ENCODE measurements at places on chromosomes 11 and 22.

DNA sequence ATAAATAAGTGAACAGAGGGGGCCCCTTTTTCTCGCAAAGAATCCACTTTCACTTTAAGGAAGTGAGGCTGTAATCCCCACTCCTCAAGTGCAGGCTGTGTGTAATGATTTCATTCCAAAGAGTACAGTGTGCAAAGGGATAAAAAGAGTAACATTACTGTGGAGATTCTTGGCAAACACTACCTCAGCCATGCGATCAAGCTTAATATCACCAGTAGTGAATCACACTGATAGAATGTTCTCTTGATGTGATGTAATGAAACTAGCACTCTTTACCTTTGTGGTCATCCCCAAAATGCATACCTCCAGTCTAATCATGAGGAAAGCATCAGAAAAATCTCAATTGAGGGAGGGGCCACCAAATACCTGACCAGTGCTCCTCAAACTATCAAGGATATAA lies 246.1 kb upstream of the CHORDC1 start:
- no peak for DNase-seq

GRCh38 chr11:126480015-126480409 lies 124.5 kb downstream of the ST3GAL4 start:
- DNase-seq = no peak

- no peak for DNase-seq
Observed at GRCh38 chr11:114133548-114134329, 74.2 kb downstream of the ZBTB16 start.

- no peak for DNase-seq
Observed at GRCh38 chr11:74020539-74020938, 11.7 kb upstream of the UCP3 start.

GRCh38 chr22:42651134-42651533 lies 1.9 kb upstream of the CYB5R3 start:
- no peak for DNase-seq

- DNase-seq = peak; percentile 9
Observed at GRCh38 chr11:110075105-110075846, 17.9 kb upstream of the ZC3H12C start.

DNA sequence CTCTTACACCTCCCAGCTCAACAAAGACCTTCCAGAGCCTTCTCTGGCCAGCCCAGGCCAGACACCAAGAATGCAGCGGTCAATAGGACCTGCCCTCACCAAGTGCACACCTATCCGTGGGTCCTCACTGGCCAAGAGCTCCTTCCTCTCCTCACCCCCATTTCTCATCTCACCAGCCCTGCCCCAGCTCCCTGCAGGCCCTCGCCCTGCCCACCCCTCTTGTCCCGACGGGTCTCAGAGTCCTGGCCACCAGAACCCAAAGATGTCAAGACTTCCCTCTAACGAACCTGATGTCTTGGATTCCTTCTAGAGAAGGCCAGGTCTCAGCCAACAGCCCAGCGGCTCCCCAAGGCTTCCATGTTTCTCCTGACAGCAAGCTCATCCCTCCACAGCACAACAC lies 43.6 kb downstream of the IGF2 start:
- DNase-seq = no peak

GRCh38 chr11:36478700-36479329 lies 31.3 kb downstream of the TRAF6 start:
- DNase-seq = peak; percentile 23

DNA sequence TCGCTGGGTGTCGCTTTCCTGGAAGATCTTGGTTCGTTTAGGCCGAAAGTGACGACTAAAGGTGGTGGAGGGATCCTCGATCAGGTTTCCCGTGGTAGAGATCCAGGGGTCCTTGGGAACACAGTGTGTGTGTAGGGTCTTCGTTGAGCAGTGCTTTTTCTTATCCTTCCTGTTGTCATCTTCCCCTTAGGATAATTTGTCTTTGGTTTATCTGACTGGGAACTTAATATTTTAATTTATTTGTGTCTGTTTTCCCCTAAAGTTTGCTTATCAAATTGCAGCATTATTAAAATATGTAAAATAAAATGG lies 403 bp downstream of the RBM7 start:
- DNase-seq = no peak

DNA sequence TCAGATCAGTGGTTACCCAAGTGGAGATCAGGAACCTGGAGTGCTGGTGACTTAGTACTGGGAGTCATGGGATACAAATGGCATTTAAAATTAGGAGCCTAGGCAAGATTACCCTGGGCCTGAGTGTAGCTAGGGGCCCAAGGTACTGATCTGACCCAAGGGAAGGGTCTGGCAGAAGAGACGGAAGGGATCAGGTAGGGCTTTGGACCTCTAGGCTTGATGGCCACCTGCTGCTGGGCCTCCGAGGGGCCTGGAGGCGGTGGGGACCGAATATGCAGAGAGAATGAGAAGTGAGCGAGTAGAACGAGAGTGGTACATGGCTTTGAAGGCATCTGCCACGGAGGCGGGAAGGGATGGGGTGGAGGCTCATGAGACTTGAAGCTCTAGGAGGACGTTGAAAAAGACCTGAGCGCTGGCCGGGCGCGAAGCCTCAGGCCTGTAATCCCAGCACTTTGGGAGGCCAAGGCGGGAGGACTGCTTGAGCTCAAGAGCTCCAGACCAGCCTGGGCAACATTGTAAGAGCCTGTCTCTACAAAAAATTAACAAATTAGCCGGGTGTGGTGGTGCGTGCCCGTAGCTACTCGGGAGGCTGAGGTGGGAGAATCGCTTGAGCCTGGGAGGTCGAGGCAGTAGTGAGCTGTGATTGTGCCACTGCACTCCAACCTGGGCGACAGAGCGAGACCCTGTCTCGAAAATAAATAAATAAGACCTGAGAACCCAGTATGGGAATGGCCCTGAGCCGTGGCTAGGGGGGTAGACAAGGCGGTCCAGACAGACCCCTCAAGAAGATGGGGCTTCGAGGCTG lies 563 bp upstream of the PPIL2 start:
- no peak for DNase-seq

DNA sequence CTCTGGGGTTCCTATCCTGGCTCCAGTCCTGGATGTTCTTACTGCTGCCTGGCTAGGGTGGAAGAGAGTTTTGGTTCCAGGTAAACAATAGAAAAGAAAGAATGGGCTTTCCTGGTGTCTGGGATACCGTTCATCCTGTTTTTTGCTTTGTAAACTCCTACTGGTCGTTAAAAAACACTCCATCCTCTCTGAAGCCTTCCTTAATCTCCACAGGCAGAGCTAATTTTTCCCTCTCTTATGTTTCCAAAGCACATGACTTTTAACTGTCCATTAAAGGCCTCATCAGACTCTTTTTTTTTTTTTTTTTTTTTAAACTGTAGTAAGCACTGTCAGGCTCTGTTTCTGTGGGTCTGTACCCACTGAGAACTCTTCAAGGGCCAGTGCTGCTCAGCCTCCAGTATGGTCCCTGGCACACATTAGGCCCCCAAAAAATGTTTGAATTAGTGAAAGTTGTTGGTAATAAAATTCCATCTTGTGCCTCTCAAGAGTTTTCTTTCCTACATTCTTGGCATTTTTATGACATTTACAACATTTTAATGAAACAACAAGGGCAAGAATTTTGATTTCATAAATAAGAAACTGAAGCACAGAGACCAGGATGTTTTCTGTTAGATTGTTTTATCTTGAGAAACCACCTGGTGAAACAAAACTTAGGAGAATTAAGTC lies 104.2 kb downstream of the TEAD1 start:
- DNase-seq = no peak

DNA sequence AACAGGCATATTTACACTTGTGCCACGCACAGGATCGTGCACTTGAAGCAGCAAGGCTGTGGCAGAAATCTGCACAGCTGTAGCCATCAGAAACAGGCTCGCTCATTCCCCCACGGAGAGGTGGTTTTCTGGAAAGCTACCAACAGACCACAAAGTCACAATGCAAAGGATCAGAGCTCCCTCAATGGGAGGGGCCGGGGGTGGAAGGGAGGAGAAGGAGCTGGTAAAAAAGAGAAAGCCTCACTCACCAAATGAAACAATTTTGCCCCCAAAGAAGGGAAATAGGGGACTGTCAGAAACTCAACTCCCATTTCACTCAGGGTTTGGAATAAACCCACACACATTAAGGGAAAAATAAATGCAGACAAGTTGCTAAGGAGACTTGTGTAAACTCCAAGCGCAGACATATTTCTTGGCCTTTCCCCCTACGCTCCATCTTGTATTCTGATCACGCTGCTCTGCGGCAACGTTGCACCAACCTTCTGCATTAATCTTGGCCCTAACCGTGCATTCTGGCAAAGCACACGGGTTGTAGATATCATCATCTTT lies 43.2 kb upstream of the BLID start:
- DNase-seq = peak; percentile 57

- peak; percentile 64 for DNase-seq
Observed at GRCh38 chr22:29907753-29908515, 25.0 kb downstream of the MTMR3 start.

- DNase-seq = no peak
Observed at GRCh38 chr11:75214411-75214821, 26.2 kb upstream of the TPBGL start.

DNA sequence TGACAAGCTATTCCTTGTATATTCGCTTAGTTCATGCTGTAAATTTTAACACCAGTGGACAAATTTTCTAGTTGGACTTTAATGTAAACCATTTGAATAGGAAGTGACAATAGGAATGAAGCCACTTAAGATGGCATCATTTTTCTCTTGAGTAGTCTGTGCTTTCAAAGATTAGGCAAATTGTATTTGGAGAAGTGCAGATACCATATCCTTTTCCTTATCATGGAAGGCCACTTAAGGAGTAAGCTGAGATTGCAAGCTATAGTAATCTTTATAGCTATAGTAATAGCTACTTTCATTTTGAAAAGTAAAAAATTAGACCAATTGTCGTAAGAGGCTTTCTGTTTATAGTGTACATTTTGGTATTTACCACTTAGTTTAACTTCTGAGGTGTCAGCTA lies 12.8 kb downstream of the CAPRIN1 start:
- no peak for DNase-seq

GRCh38 chr11:132088551-132088950 lies 718.1 kb downstream of the NTM start:
- no peak for DNase-seq

DNA sequence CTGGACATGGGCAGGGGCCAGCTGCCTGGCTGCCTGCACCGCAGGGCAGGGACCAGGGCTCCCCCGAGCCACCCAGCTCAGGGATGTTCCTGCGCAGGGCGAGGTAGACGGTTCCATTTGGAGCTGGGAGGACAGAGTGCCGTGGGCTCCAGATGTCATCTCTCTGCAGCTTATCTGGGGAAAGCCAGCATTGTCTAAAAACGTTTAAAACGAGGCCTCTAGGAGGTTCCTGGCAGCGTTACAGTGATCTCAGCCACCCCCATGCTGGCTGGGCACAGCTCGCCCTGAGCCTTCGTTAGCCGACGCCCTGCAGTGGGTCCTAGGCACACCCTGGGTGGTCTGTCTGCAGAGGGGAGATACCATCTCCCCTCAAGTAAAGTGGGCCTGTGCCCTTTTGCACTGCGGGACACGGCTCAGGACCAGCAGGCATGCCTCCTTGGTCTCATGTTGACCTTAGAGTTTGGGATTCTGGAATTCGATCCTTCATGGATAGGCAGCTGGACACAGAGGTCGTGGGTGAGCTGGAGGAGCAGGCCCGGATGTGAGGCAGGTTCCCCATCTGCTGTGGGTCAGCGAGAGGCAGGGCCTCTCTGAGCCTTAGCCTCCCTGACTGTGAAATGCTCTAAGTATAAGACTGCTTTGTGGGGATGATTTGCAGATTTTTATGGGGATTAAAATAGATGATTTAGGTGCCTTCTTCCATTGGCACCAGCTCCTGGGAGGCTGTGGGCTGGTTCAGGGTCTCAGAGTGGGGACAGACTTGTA lies 14.1 kb downstream of the SYNGR1 start:
- DNase-seq = no peak

DNA sequence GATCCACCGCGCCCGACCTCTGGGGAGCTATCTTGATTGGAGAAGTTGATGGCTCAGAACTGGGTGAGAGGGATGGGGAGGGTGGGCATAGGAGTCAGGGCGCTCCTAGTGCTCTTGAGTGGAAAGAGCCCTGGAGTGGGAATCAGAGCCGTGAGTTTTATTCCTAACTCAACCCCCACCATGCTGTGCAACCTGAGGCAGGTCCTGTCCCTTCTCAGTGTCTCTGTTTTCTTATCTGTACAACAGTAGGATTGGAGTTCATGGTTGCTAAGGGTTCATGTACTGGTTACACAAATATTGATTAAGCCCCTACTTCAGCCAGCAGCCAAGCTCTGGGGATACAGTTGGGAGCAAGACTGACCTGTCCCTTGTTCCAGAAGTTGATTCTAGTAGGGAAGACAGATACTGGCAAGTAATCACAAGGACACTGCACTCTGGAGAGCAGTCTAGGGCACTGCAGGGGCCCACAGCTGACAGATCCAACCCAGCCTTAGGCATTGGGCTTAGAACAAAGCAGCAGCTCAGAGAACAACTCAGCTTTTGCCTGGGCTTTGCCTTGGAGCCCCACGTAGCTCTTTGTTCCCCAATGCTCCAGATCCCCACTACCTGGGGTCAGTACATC lies 12.4 kb upstream of the DAGLA start:
- DNase-seq = no peak

DNA sequence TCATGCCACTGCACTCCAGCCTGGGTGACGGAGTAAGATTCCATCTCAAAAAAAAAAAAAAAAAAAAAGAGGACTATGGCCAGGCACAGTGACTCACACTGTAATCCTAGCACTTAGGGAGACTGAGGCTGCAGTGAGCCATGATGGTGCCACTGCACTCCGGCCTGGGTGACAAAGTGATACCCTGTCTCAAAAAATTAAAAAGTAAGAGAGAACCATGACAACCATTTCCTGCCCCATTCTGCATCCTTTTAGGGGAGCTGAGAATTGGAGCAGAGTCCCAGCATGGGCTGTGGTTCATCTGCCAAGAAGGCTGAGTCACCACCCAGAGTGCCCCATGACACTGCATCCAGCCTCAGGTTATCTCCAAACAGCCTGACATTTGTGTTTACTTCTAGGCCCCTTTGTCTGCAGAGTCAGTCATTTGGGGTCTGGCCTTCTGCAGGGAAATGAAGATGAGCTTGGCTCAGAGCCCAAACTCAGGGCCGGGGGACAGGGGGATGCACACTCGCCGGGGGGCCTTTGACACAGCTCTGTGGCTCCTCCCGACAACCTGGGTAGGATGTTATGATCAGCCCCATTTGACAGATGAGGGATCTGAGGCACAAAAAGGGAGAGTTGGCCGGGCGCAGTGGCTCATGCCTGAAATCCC lies 4.7 kb downstream of the CSDC2 start:
- DNase-seq = no peak

DNA sequence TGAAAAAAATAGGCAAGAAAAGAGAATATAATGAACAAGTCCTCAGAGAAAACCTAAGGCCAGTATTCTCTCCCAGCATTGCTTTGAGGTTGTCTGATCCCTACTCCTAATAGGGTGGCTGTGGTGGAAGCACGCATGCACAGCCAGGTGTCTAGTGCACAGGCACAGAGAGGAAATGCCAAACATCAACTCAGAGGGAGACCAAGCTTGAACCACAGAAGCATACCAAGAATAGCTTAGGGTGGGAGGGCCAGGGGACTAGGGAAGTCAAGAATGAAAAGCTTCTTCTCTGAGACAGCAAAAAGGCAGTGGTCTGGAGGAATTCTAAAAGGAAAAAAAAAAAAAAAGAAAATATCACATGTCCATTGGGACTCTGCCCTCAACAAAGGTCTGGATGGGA lies 244.1 kb upstream of the API5 start:
- no peak for DNase-seq
